ENCODE measurements at places on chromosomes 2 and 18. TPM values are rescaled to one million over a fixed set of nuclear protein-coding genes. Genes with fewer than 3 reads are reported as not detected.

GRCh38 chr2:4047961-4048891 is 344.9 kb downstream of the DCDC2C start:
- DNase-seq: peak; percentile 1

GRCh38 chr2:211494085-211494484 is 937.7 kb downstream of the CPS1 start:
- DNase-seq: no peak

- no peak for DNase-seq
Observed at GRCh38 chr18:45621061-45621511, 5.8 kb downstream of the SLC14A2 start.

DNA sequence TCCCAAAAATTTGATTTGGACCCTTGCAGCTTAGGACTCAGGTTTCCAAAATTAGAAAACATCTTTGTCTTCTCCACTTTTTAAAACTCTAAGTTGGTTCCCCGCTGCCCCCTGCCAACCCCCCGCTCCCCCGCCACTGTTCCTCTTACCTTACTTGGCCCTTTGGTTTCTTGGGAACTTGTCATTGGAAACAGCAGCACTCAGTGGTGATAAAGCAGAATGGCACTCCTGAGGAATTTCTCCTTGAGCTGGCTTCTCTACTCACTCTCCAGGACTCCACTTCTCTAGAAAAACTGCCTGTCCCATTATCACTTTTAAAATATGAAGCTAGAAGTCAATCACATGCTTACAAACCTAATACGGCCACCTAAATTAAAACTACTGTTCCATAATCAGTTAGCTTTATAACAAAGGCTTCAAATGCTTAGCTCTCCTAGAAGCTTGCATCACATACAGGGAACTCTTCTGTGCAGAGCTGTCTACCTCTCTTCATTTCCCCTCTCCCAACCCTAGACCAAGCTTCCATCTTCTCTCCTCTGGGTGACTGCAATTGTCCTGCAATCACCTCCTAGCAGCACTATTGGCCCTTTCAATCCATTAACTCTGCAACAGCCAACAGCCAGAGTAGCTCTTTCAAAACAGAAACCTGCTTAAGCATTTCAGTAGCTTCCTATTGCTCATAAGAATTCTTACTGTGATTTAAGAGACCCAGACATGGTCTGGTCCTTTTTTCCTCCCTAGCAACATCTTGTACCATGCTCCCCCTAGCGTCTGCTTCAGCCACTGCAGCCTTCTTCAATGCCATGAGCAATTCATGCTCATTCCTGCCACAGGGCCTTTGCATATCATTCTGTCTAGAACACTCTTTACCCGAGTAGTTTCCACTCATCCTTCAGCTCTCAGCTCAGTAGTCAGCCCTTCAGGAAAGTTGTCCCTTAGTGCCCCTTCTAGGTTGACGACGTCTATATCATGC is 15.2 kb upstream of the PLEKHM3 start:
- DNase-seq: peak; percentile 48

DNA sequence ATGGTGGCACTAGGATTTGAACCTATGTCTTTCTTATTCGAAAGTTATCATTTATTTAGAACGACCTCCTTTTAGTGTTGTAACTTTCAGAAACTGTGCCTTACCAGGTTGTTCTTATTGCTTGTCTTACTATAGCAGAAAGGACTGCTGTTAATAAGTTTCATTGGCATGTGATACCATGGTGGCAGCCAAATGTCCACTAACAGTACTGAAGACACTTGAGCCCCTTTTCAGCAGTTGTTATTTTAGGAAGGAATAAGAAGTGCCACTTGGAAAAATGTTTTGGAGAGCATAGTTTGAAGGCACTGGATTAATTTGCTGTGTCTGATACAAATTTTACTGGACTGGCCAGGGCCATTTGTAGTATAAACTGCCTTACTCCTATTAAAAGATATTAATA is 37.7 kb downstream of the CEP192 start:
- no peak for DNase-seq

- no peak for DNase-seq
Observed at GRCh38 chr2:10911291-10912075, at the start of gene KCNF1. TSS of gene KCNF1 (plus strand) at chr2:10911934. CDS start at chr2:10912427, 493 bp downstream.

GRCh38 chr18:78642296-78642951 is 337.2 kb upstream of the SALL3 start:
- DNase-seq: no peak

- no peak for DNase-seq
Observed at GRCh38 chr18:10162340-10162739, 248.5 kb downstream of the VAPA start.

CGREF1 gene
- 2.5 TPM for total RNA-seq

GPR155 gene
- 1.7 TPM for total RNA-seq

ANKRD53 gene
- 0.54 TPM for total RNA-seq

- DNase-seq: no peak
Observed at GRCh38 chr2:207044379-207045362, 105.4 kb downstream of the CPO start.

DNA sequence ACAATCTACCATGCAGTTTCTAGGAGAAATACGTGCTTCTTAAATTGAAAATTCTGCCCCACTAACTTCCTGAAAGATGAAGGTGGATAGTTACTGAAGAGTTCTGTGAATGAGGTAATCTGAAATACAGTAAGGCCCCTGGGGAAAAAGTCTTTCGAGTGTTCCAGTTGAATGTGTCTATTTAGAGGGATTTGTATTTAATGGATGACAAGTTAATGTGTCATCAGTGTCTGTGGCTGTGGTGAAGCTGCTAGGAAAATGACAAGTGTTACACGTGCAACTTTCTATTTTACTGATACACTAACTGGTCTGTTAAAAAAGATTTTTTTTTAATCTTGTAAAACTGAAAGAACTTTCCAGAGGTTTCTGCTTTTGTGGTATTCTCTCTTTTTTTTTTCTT is 384.6 kb downstream of the STK39 start:
- DNase-seq: peak; percentile 84

- no peak for DNase-seq
Observed at GRCh38 chr2:110871637-110872036, 139.3 kb downstream of the ACOXL start.

IL1R1 gene
- 12.9 TPM for total RNA-seq

DNA sequence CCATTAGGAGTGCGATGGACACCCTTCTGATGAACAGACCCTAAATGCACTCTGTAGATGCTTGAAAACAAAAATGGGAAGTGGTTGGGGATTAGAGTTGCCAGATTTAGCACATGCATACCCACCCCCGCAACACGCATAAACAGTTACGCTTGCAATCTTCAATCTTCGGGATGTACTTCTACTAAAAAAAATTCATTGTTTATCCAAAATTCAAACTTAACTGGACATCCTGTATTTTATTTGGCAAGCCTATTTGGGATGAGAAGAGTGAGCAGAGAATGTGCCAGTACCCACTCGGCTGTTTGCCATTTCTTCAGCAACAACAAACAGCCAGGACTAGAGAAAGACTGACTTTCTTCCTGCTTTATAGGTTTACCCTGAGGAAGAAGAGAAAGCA is 18.4 kb downstream of the KIAA2012 start:
- DNase-seq: no peak

ICA1L gene
- 7.3 TPM for total RNA-seq

GRCh38 chr2:130385709-130386108 is 29.9 kb downstream of the PTPN18 start:
- no peak for DNase-seq

DNA sequence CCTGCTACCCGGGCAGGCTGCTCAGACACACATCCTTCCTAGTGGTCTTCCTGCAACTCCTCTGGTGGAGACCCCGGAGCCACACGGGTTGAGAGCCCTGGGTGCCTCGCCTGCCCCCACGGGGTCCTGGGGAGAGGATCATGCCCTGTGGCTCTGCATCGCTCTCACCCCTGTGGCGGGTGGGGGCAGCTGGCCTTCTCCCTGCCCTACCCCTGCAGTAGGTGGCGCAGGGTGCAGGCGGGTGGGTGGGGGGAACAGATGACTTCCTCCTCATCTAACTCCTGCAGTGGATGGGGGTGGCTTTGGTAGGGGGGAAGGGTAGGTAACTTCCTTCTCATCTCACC is 38.5 kb downstream of the TSHZ1 start:
- no peak for DNase-seq

DNA sequence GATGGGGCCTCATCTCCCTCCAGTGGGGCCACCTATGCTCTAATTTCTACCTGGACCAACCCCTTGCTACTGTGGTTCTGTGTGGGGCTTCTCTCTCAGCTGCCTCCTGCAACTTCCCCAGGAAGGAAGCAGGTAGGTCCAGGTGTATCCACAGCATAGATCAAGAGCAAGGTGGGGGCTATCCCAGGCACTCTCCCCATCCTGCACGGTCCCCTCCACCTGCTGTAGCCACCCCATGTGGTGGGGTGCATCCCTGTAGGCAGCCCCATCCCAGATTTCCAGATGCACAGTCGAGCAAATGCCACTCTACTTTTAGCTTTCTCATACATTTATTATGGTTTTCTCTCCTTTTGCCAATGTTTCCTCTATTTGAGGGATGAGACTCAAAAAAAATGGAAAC is 156.1 kb downstream of the FBXO15 start:
- DNase-seq: no peak

CD8B gene
- 3.8 TPM for total RNA-seq

- DNase-seq: no peak
Observed at GRCh38 chr2:143000599-143000998, 123.1 kb downstream of the KYNU start.

- no peak for DNase-seq
Observed at GRCh38 chr18:68035774-68036522, 519.4 kb upstream of the DSEL start.

GRCh38 chr2:110755491-110756078 is 23.2 kb downstream of the ACOXL start:
- no peak for DNase-seq
